Activated CD4-positive, CD25-positive, alpha-beta regulatory T cell treated with anti-CD3 and anti-CD28 coated beads, Interleukin-2, amount 50 U/mL, for 24 hours (primary cell): ENCODE measurements at places on chromosomes 1 and 21.

DNA sequence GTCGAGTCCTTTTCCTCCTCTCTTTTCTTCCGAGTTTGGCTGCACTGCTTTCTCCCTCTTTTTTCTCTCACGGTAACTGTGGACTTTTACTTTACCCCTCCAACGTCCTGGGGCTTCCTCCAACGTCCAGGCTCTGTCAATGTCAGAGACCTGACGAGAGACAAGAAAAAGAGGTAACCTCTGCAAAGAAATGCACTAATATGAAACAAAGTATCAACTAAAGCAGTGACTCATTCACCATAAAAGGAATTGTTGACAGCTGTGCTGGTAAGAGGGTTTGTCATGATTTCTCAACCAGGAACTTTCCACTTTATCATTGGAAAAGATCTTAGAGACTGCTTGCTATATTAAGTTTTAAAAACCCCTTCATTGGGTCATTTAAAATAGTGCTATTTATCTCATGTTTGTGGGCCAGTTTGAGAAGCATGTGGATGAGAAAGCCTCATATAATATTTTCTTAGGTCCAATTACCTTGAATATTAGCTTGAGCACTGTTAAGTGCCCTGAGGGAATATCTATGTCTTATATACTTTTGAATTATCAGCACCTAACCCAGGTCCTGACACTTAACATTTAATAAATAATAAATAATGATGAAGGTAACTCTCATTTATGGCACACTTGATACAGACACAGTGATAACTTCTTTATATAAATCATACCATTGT lies at the start of gene GBP2:
Gene GBP2, minus strand, starts transcription at position 202 of the 668 bp plus-strand sequence. CDS start 4,148 bp downstream, outside the sequence.
- peak; percentile 79 for ATAC-seq

DNA sequence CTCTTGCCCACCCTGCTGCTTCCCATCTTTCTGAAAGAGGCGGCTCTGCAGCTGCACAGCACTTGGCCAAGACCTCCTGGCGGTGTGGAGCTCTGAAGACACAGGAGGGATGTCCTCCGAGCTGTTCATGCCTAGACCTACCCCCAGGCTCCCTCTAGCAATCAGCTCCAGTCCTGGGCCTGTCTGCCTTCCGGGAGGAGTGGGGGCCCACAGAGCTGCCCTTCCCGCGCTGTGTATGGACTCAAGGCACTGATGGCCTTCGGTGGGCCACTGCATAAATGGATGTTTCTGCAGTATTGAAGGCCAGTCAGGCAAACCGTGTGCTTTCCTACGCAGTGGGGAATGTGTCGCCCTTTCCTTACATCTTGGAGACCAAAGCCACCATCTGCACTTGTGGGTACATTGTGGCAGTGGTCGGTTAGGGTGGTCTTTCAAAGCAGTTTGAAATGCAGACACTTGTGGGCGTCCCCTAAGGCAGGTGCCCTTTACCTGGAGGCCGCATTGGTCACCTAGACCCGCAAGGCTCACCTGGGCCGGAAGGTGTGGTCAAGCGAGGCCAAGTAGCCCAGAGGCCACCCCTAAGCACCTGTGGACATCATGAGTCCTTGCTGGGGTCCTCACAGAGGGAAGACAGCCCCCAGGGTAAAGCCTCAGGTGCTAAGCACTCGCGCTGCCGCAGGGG lies 912 bp upstream of the PKNOX1 start:
- no peak for ATAC-seq

DNA sequence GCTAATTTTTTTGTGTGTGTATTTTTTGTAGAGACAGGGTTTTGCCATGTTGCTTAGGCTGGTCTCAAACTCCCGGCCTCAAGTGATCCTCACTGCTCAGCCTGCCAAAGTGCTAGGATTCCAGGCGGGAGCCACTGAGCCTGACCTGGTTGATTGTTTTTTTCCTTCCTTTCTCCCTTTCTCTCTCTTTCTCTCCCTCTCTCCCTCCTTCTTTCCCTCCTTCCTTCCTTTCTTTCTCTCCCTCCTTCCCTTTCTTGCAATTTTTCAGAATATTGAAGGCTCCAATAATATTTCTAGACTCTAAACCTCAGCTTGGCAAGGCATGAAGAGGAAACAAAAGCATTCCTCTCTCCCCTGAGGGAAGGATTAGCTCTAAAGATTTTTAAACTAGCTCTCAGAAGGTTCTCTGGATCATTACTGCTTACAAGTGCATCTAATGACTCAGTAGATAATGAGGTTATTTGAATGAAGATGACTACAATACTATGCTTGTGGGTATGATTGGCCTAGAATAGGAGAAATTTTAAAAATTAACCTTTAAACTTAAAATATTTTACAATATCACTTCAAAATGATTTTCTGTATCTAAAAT lies 68.5 kb upstream of the GADD45A start:
- ATAC-seq, result no peak

GRCh38 chr1:159827549-159827948 lies 876 bp downstream of the SLAMF8 start:
- ATAC-seq, result no peak

- ATAC-seq, result no peak
Measured at GRCh38 chr21:29335720-29336119, 37.0 kb downstream of the BACH1 start.

GRCh38 chr1:197944485-197944884 lies 27.3 kb downstream of the LHX9 start:
- ATAC-seq, result no peak

DNA sequence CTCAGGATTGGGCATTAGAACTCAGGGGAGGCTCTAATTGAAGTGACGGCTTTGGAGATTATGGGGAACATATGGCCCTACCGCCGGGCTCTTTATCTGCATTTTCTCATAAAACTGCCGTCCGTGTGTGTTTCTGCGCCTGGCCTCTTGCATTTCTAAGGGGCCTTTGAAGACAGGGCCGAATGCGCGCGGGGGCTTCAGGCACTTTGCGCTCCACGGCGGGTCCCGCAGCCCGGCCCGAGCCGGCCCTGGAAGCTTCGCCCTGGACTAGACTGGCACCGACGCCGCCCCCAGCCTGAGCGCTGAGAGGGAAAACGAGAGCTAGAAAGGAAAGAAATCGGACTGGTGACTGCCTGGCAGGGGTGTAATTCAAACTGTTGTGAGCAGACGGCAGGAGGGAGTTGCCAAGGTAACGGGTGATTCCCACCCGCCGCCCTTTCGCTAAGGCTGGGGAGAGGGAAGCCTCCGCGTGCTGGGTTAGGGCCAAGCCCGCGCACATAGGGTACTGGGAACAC lies 120.7 kb downstream of the LMX1A start:
- no peak for ATAC-seq

- no peak for ATAC-seq
Measured at GRCh38 chr1:10843697-10844096, 47.3 kb upstream of the CASZ1 start.

DNA sequence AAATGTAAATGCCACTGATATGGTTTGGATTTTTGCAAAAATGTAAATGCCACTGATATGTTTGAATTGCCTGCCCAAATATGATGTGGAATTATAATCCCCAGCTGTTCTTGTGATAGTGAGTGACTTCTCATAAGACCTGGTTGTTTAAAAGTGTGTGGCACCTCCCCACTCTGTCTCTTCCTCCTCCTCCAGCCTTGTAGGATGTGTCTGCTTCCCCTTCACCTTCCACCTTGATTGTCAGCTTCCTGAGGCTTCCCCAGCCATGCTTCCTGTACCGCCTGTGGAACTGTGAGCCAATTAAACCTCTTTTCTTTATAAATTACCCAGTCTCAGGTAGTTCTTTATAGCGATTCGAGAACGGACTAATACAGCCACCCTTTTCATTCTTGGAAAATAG lies 1.3 kb upstream of the CCT8 start:
- ATAC-seq, result no peak

DNA sequence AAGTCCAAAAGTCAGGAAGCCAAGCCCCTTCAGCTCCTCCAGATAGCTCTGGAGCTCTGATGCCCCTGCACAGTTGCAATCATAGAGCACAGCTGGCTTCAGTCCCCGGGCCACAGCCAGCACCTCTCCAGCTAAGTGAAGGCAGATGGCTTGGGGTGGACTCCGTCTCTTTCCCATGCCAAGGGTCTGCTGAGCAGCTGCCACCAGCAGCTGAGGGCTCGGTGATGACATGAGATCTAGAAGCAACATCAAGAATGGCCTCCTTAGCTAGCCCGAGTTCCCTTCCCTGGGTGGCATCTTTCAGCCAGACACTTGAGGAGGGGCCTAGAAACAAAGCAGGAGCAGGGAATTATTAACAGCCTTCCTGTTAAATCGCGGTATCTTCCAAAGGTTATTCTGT lies 973 bp downstream of the C1orf74 start:
- no peak for ATAC-seq

DNA sequence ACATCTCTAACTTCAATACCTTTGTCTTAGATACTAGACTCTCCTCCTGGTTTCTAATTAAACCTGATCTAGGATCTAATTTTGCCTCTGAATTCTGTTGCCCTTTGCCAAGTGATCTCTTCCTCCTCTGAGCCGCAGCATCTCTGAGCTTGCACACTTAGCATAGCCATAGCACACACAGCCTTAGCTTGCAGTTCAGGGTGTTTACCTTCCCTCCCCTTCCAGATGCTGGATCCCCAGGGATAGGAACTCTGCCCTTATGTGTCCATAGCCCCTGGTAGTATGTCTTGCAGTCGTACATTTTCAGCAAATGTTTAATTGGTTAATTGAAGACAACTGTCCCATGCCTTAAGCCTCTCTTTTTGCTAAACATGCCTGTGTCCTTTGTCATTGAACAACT lies 30.3 kb downstream of the SELL start:
- peak; percentile 7 for ATAC-seq

GRCh38 chr1:4760088-4760487 lies 105.7 kb downstream of the AJAP1 start:
- ATAC-seq, result no peak

DNA sequence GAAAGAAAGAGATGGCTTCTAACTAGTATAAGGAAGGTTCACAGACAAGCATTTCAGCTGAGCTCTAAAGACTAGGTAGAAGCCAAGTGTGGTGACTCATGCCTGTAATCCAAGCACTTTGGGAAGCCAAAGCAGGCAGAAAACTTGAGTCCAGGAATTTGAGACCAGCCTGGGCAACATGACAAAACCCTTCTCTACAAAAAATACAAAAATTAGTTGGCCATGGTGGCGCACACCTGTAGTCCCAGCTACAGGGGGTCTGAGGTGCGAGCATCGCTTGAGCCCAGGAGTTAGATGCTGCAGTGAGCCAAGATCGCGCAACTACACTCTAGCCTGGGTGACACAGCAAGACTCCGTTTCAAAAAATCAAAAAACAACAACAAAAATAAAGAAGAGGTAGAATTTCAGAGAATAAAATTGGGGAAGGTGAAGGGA lies 27.8 kb downstream of the FBXO42 start:
- ATAC-seq, result no peak

DNA sequence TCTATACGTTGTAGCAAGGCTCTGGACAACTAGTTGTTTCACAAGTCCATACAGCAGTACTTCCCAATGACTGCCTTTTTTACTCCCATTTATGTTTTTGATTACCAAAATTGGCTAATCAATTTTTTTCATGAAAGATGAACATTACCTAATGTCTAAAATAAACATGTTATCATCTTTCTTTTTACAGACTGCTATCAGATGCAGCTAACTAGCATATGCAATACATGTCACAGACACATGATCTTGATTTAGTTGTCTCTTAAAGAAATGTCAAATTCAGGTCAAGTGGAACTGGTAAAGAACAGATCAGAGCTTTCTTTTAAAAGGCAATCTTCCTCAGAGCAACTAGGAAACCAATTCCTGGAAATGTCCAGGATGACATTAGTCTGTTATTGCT lies 630 bp upstream of the DBT start:
- no peak for ATAC-seq

DNA sequence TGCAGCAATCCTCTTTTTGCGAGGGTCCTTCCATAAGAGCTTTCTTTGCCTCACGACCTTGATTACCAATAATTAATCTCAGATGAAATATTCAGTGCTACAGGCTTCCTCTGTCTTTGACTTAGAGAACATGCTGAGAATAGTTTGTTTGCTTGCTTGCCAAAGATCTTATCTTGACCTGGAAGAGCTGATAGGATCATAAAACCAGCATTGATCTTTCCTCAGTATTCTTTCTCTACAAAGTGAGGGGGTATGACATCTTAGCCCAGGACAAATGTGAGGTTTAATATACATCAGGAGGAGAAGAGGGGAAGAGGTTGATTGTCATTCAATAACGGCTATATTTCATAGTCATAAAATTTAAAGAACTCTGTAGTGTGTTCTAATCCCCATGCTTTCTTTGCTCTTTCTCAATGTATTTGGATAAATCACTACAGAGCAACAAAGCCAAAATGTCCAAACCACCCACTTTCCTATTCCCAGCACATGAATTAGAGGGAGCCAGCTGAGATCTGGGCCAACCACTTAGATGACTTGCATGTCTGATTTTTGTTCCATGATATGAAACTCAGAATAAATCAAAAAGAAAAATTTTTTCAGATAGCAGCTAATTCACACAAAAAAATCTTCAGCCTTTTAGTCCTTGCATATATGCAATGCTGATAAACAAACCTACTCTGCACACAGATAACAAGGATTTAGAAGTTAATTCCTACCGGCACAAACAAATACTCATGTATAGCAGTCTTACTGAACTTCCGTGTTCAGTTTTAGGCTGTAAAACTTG lies 50.5 kb upstream of the IPO9 start:
- no peak for ATAC-seq

GRCh38 chr1:76068542-76068941 lies 6.0 kb upstream of the ST6GALNAC3 start:
- ATAC-seq, result no peak

GRCh38 chr1:224780736-224781135 lies 148.7 kb upstream of the DNAH14 start:
- ATAC-seq, result no peak

- ATAC-seq, result no peak
Measured at GRCh38 chr1:157090771-157091170, 8.8 kb downstream of the ETV3L start.

GRCh38 chr1:172163498-172164215 lies 256.8 kb upstream of the C1orf105 start:
- ATAC-seq, result no peak

DNA sequence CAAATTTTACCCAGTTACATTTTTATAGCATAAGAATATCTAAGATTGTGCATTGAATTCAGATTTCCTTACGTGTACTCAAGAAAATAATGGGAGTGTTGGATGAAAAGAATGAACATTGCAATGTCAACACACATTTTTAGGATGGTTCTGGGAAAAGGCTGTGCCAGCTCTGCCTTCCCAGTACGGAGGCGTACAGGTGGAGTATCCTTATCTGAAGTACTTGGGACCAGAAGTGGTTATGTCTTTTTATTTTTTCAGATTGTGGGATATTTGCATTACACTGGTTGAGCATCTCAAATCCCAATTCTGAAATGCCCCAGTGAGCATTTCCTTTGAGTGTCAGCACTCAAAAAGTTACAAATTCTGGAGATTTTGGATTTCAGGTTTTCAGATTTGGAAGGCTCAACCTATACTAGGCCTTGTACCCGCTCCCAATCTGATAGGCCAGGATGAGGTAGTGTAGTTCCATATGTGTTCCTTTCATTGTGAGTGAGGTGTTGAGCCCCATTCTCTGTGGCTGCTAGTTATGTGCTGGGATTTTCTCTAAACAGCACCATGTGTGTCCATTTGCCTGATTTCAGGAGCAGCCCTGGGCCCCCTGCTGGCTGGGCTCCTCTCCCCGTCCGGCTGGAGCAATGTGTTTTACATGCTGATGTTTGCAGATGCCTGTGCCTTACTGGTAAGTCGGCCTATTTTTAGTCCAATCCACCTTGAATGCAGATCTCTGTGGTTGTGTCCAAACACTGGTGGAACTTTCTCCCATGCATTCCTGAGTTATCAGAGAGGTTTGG lies 60.8 kb downstream of the SLC37A1 start:
- no peak for ATAC-seq

- no peak for ATAC-seq
Measured at GRCh38 chr1:16126160-16126559, 29.7 kb downstream of the EPHA2 start.

- no peak for ATAC-seq
Measured at GRCh38 chr21:24395320-24395923, 1211.9 kb downstream of the MRPL39 start.
